ENCODE measurements at places on chromosomes 7 and 10. TPM values are rescaled to one million over a fixed set of nuclear protein-coding genes. Genes with fewer than 3 reads are reported as not detected.

HABP2 gene
- not detected for total RNA-seq

GRCh38 chr7:47942132-47942531 lies 6.1 kb downstream of the PKD1L1 start:
- no peak overlapping the region for H3K27ac ChIP-seq
- peaks cover 13% of the 10 kb centered on the region for H3K4me1 ChIP-seq
- H3K27me3 ChIP-seq: no peaks in the 10 kb centered on the region
- DNase-seq: no peak
- no peaks in the 10 kb centered on the region for H3K36me3 ChIP-seq
- no peak overlapping the region for H3K4me3 ChIP-seq

DNA sequence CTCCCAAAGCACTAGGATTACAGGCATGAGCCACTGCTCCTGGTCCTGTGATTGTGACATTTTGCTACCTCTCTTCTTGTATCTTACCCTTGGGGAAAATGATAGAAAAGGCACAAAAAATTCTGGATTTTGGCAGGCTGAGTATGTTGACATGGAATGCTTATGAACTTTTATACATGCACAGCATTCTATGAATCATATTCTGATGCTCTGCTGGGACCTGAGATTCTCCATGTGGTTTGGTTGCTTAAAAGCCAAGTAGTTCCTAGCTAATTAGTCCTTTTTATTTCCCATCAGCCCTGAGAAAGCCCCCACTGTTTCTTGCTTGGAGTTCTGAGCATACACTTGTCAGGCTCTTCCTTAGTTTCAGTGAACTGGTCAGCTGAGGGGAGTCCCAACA lies 8.3 kb upstream of the KAZALD1 start:
- peaks cover 24% of the 10 kb centered on the region for H3K27me3 ChIP-seq
- H3K4me1 ChIP-seq: peaks cover 9% of the 10 kb centered on the region
- H3K27ac ChIP-seq: no peak overlapping the region
- H3K4me3 ChIP-seq: no peak overlapping the region
- DNase-seq: no peak
- H3K36me3 ChIP-seq: no peaks in the 10 kb centered on the region

DNA sequence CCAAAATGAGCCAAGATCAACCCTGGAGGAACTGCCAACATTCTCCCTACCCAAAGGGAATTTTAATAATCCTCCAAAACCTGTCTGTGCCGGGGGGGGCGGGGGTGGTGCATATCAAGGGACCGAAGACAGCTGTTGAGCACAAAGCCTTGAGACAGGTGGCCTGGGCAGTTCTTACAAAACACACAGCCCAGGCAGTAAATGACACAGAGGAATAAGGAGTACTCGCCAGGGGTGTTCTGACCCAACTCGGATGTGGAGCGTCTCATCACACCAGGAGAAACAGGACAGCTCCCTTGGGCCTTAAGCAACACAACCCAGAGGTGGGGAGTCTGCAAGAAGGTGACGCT lies 35.6 kb downstream of the PLAC9 start:
- H3K4me1 ChIP-seq: no peaks in the 10 kb centered on the region
- H3K36me3 ChIP-seq: peaks cover 75% of the 10 kb centered on the region
- DNase-seq: no peak
- no peak overlapping the region for H3K4me3 ChIP-seq

- no peak overlapping the region for H3K4me3 ChIP-seq
- H3K27me3 ChIP-seq: no peaks in the 10 kb centered on the region
- DNase-seq: no peak
Observed at GRCh38 chr10:29256586-29256985, 32.3 kb upstream of the LYZL1 start.
